H1 (cell line): ENCODE measurements at places on chromosomes 7 and 10. TPM values are rescaled to one million over a fixed set of nuclear protein-coding genes. Genes with fewer than 3 reads are reported as not detected.

TFEC gene
- total RNA-seq: not detected in 2 replicates

TAS2R5 gene
- 0.84 and 1.5 TPM in 2 replicates for total RNA-seq

HTR7 gene
- 24.6 and 26.9 TPM in 2 replicates for total RNA-seq

ADIRF gene
- total RNA-seq: not detected in 2 replicates

PRKAR2B gene
- total RNA-seq: 35.1 and 37.0 TPM in 2 replicates

COL17A1 gene
- 0.37 and 1.9 TPM in 2 replicates for total RNA-seq

MACROH2A2 gene
- 7.8 and 7.9 TPM in 2 replicates for total RNA-seq

SFRP5 gene
- total RNA-seq: 3.3 and 3.9 TPM in 2 replicates

GRCh38 chr10:85673270-85673669, 693.3 kb downstream of the GRID1 start:
- DNase-seq: no peak

GRCh38 chr7:143303733-143304132, 12.2 kb upstream of the CLCN1 start:
- no peak for DNase-seq

- no peak for DNase-seq
Measured at GRCh38 chr10:80498833-80499741, 38.6 kb upstream of the SH2D4B start.

- no peak for DNase-seq
Measured at GRCh38 chr10:89829887-89830269, 128.5 kb downstream of the KIF20B start.

- DNase-seq: no peak
Measured at GRCh38 chr10:119020627-119020946, 8.9 kb upstream of the NANOS1 start.

DNA sequence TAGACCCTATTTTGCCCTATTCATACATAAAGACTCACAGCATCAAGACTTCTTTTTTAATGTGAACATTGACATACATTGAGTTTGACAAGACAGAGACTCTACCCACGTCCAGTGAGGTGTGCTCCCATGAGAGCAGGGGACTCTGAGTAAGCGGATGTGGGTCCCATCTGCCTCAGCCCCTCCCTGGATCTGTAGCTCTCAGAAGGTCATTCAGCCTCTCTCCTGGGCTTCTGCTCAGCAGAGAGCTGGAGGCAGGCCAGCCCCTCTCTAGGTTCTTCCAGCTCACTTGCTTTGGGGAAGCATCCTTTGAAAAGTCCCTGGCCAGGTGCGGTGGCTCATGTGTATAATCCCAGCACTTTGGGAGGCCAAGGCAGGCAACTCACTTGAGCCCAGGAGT, 146.9 kb upstream of the ZMIZ1 start:
- no peak for DNase-seq

DNA sequence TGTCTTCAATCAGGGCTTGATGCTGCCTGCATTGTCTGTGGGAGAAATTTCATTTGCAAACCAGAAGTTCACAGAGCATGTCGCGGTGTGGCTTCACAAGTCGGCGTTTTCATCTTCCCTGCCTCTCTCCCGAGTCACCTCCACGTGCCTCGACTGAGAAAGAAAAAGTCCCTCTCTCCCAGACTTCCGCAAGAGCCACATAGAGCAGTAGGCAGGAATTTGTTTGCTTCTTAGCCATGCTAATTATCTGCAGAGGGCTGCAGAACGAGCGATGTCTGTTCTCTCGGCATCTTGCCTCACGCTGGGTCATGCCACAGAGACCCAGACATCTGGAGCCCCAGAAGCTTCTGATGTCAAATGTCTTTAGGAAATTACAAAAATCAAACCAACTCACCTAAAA, 272.2 kb downstream of the TCF7L2 start:
- peak; percentile 44 for DNase-seq

DNA sequence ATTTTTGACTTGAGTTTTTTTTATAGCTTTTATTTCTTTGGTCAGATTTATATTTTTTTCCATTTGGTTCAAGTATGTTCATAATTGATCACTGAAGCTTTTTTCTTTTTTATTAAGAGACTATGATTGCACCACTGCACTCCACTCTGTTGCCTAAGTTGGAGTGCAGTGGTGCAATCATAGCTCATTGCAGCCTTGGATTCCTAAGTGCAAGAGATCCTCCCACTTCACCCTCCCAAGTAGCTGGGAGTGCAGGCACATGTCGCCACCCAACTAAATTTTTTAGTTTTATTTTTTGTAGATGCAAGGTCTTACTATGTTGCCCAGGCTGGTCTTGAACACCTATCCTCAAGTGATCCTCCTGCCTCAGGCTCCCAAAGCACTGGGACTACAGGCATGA, 97.7 kb upstream of the KIF5B start:
- DNase-seq: no peak

- DNase-seq: no peak
Measured at GRCh38 chr7:5425507-5426225, 2.0 kb upstream of the TNRC18 start.

DNA sequence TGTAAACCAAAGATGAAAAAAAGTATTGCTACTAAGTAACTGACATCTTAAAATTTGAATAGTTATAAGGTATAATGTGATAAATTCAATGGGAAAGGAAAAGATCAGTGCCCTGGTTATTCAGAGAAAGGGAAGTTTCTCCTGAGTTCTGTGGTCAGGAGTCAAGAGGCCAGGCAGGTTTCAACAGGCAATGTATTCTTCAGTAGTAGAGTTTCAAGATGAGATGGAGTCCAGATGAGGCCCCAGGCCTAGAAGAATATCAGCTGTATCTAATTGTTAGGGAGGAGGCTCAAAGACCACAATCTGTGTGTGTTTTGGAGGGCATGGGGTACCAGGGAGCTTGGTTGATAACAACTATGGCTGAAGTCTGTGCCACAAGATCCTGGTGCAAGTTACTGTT, 101.4 kb upstream of the DLX6 start:
- DNase-seq: no peak

DNA sequence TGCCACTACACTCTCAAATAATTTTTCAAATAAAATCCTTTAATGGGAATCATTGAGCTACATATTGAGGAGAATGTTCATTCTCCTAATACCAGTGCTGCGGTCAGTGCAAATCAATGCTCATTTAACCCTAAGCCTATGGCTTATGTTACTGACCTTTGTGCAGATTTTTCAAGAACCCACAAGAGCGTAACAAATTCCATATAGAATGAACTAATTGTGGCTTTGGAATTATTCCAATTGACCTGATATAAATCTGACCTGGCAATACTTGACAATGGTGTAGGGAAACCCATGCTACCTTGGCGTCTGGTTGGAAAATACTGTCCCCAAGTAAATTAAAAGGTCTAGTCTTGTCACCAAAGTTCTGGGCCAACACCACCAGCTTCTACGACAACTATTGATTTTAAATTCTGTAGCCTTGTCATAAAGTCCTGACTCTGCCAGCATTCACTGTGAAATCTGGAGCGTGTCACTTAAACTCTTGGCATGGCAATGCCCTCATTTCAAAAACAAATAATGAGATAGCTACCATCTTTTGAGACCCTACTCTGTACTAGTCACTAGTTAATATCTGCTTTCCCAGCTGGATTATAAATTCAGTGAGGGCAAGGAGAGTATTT, 320.9 kb downstream of the AHR start:
- no peak for DNase-seq

DNA sequence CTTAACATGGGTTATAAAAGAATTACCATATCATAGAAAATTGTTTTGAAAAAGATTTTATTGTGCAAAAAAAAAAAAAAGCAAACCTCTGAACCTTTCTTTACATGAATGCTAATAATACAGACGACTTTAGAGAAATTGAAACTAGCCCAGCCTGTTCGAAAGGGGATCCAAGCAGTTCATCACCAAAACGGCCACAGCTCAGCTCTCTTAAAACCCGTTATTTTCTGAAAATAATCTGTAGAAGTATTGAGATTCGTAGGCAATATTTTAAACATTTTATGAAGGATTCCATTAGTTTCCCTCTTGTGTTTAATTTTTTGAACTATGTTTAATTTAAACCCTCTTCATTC, 9.9 kb upstream of the GSAP start:
- DNase-seq: no peak

- DNase-seq: no peak
Measured at GRCh38 chr10:61024856-61025201, 80.8 kb upstream of the RHOBTB1 start.

GRCh38 chr7:42095791-42096190, 141.2 kb downstream of the GLI3 start:
- DNase-seq: no peak

DNA sequence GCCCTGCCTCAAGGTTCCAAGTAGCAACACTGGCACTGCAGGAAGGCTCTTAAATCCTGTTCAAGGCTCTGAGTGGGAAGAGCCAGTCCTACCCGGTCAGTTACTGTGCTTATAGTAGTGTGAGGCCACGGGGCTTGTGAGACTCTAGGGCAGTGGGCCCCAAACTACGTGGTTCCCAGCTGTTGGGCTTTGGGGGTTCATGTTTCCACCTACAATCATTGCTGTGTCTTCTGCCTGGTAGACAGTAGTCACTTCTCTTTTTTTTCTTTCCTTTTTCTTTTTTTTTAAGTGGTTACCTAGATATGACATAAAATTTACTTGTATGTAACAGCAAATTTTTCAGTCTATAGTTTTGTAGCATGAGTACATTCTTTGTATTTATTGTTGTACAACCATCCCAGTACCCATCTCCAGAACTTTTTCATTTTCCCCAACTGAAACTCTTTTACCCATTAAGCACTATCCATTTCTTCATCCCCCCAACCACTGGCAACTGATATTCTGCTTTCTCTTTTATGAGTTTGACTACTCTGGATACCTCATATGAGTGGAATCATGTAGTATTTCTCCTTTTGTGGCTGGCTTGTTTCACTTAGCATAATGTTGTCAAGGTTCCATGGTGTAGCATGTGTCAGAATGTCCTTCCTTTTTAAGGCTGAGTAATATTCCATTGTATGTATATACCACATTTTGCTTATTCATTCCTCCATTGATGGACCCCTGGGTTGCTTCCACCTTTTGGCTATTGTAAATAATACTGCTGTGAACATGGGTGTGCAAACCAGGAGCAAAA, 7.7 kb downstream of the UBTD1 start:
- DNase-seq: no peak

GRCh38 chr10:97454330-97455036, 8.5 kb downstream of the ZDHHC16 start:
- no peak for DNase-seq

GRCh38 chr10:97067716-97068391, 117.9 kb downstream of the SLIT1 start:
- DNase-seq: no peak

DNA sequence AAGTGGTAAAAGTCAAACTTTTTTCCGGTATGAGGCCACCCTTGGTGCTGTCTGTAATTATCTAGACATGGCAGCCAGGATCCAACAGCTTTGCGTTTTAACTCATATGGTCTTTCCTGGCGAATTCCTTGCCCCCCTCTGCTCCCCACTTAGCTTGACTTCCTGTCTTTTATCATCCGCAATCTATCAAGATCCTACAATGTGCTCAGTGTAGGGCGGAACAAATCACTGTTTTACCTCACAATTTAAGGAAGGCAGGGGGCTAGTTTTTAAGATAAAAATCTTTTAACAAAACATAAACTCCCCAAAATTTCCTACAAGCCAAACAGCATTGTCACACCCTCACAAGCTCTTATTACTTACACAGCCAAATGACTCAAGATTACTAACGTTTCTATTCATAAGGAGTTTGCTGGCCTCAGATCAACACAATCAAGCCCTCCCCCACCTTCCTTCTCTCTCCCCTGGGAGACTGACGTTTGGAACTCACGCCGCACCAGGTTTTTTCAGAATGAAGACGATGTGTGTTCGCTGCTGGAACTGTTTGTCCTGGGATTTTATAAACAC, 1.3 kb upstream of the CDK14 start:
- peak; percentile 63 for DNase-seq

- no peak for DNase-seq
Measured at GRCh38 chr10:63605197-63605967, 84.2 kb downstream of the REEP3 start.
